ENCODE measurements at places on chromosomes 6 and 20. TPM values are rescaled to one million over a fixed set of nuclear protein-coding genes. Genes with fewer than 3 reads are reported as not detected.

DNA sequence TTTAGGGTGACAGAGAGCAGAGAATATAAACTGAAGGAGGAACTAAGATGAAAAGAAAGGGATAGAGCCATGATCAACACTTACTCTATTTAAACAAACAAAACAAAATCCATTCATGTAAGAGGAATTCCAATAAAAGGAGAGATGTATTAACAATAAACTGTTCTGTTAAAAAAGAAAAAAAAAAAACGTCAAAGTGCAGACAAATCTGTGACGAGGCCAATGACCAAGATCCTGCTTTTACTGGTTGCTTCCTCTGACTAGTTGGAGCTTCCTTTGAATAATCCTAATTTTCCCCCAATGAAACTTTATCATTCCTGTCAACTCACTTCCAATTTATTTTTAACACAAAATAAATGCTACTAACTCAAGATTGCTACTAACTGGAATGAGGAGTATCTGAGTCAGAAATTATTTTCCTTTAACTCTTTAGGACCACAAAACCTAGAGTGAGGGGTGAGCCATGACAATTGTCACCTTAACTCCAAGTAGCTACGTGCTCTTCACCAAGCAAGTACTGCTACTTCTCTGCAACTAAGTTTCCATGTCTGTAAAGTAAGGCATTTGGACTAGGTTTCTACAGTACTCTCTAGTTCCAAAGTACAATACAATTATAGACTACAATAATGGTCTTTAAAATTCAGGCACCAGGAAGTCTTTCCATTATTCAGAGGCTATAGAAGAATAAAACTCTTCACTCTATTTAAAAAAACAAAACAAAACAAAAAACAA, 152.0 kb downstream of the PTPRK start:
- peak; percentile 5 for DNase-seq

DNA sequence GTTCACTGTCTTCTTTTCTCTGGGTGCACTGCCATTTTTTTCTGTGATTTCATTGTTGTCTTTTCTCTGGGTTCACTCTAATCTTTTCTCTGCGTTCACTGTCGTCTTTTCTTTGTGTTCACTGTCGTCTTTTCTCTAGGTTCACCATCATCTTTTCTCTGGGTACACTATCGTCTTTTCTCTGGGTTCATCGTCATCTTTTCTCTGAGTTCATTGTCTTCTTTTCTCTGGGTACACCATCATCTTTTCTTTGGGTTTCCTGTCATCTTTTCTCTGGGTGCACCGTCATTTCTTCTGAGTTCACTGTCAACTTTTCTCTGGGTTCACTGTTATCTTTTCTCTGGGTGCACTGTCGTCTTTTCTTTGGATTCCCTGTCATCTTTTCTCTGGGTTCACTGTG, 137.6 kb upstream of the MAP3K4 start:
- DNase-seq, result no peak

Gene DLGAP4
- total RNA-seq, result 21.4 TPM

GRCh38 chr6:168574075-168574698, 133.2 kb downstream of the SMOC2 start:
- no peak for DNase-seq

GRCh38 chr20:20410678-20411077, 42.8 kb downstream of the INSM1 start:
- DNase-seq, result no peak

- no peak for DNase-seq
Observed at GRCh38 chr20:35134472-35134871, 12.7 kb downstream of the EDEM2 start.

GRCh38 chr20:1537731-1538058, 19.8 kb downstream of the SIRPD start:
- DNase-seq, result no peak

DNA sequence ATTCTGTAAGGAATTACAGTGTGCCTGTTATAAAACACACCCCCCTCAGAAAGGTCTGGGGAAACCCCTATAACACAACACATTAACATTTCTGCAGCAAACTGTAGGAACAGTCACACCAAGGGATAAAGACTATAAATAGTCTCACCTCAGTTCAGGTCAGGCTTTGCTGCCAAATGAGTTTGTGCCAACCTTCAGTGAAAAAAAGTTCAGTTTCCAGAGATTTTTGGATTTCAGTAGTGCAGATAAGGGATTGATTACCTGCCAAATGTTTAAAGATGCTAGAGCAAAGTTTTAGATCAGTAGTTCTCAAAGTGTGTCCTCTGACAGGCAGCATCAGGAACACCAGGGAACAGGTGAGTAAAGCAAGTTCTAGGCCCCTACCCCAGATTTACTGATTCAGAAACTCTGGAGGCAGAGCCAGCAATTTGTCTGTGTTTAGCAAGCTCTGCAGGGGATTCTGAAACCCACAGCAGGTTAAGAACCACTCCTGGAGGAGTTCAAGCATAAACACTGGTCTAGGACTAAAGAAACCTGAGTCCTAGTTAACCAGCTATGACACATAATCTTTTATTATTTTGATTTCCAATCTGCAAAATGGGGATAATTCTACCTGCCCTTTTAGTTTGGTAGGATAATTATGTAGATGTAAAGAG, 111.0 kb downstream of the RCAN2 start:
- DNase-seq, result no peak

GRCh38 chr6:25142506-25142905, 136.7 kb upstream of the CARMIL1 start:
- no peak for DNase-seq

GRCh38 chr6:128738112-128738511, 144.8 kb upstream of the LAMA2 start:
- DNase-seq, result no peak

Gene F13A1
- not detected for total RNA-seq

Gene RAET1G
- 1.6 TPM for total RNA-seq

Gene HLA-DRA
- total RNA-seq, result 0.61 TPM

GRCh38 chr20:4102381-4102780, 87.0 kb upstream of the RNF24 start:
- DNase-seq, result no peak

Gene SLC35D3
- total RNA-seq, result 0.07 TPM

GRCh38 chr6:88975369-88975768, 12.0 kb upstream of the RNGTT start:
- DNase-seq, result no peak

Gene ANKEF1
- 7.4 TPM for total RNA-seq

Measured in HT1080 (cell line).